ENCODE measurements at places on chromosomes 4 and X. TPM values are rescaled to one million over a fixed set of nuclear protein-coding genes. Genes with fewer than 3 reads are reported as not detected.

The MAGEB10 gene
- not detected for total RNA-seq

The NXF2B gene
- total RNA-seq: 0.18 TPM

The IL13RA2 gene
- not detected for total RNA-seq

The AFM gene
- not detected for total RNA-seq

The TCEAL1 gene
- total RNA-seq: 4.9 TPM

The AFF2 gene
- total RNA-seq: 6.0 TPM

The BEX2 gene
- 32.8 TPM for total RNA-seq

The MAGEA2 gene
- total RNA-seq: 9.2 TPM

The EGF gene
- total RNA-seq: 2.5 TPM

The BGN gene
- 3.2 TPM for total RNA-seq

The CLNK gene
- total RNA-seq: not detected

The SERTM2 gene
- total RNA-seq: 0.18 TPM

The FAM47E gene
- 1.4 TPM for total RNA-seq

The SFRP2 gene
- total RNA-seq: 505 TPM

The CT45A1 gene
- not detected for total RNA-seq

The SLC2A9 gene
- total RNA-seq: not detected

The ATP1B4 gene
- not detected for total RNA-seq

The WNK3 gene
- 24.3 TPM for total RNA-seq

The HPGD gene
- 3.6 TPM for total RNA-seq

The TIGD2 gene
- 5.0 TPM for total RNA-seq

The UTP14A gene
- total RNA-seq: 17.4 TPM

The CDX4 gene
- total RNA-seq: 5.2 TPM

The ABLIM2 gene
- total RNA-seq: 2.6 TPM

The SYTL5 gene
- total RNA-seq: 0.39 TPM

The PNCK gene
- 8.6 TPM for total RNA-seq

The SPATA4 gene
- total RNA-seq: not detected
